Epithelial cell of prostate (primary cell): ENCODE measurements at places on chromosomes 11 and 22.

- DNase-seq, result no peak
These were observed 44.4 kb upstream of the SLC22A12 start for GRCh38 chr11:64546600-64546999.

- no peak for DNase-seq
These were observed 26.6 kb upstream of the XBP1 start for GRCh38 chr22:28826921-28827320.

GRCh38 chr11:78266451-78266850 lies 77.7 kb downstream of the USP35 start:
- no peak for DNase-seq

- no peak for DNase-seq
These were observed 23.0 kb upstream of the STK33 start for GRCh38 chr11:8617063-8617462.

DNA sequence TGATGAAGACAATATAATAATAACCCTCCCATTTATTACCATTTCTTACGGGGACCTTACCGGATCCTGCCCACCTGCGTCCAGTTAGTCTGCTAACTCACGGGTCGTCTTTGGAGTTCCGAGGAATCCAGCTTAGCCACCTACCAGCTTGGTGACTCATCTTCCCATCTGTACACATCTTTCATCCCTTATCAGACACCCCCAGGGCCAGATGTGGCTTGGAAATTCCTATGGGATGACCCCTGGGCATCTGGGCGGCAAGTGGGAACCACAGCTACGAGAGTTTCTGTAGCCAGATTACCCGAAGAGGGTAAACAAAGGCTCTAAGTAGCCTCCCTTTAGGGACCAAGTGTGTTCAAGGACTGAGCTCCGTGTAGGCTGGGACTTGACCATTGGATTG lies 12.8 kb upstream of the PRR5 start:
- DNase-seq, result no peak

DNA sequence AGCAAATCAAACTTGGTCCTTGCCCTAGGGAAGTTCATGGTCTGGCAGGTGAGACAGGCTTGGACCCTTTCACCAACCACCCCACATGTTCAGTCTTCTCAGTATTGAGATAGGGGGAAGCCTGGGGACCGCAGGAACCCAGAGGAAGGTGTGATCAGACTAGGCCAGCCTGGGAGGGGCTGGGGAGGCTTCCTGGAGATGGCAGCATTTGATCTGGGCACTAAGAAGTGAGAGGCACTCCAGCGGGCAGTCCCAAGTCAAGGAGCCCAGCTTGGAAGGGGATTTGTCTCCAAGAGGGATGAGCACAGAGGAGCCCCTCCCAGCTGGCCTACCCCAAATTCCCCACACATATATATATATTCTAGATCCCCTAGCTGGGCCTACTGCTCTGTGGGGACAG lies 5.4 kb downstream of the LRRC32 start:
- no peak for DNase-seq
